ENCODE measurements at places on chromosomes 6 and 20.
A peak's percentile ranks its signal among the peaks of the same experiment; 100 is the strongest.

GRCh38 chr6:71855406-71855805 lies 30.9 kb upstream of the RIMS1 start:
- no peak for DNase-seq

GRCh38 chr20:32457479-32457986 lies 99.4 kb downstream of the ASXL1 start:
- DNase-seq = no peak

GRCh38 chr6:147559006-147559405 lies 50.5 kb downstream of the SAMD5 start:
- no peak for DNase-seq

DNA sequence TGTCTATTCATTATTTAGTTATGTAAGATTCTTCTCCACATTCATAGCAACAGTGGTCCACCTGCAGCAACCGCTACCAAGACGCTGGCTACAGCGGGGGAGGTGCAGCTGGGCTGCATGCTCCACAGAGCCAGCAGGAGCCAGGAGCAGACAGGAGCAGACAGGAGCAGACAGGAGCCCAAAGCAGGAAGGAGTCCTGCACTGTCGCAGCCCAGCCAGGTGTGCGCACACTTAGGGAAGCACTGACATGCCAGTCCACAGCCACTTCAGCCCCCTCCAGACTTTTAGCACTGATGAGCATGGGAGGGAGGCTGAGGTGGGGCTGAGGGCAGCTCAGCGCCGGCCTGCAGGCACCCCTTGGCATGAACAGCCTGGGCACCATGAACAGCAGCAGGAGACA lies 19.6 kb downstream of the KIF16B start:
- no peak for DNase-seq

GRCh38 chr20:63269724-63270123 lies 2.9 kb upstream of the ARFGAP1 start:
- no peak for DNase-seq

- no peak for DNase-seq
Observed at GRCh38 chr20:23103284-23104018, 17.3 kb upstream of the CD93 start.

GRCh38 chr6:134103006-134103405 lies 50.6 kb upstream of the SLC2A12 start:
- no peak for DNase-seq

GRCh38 chr6:121743691-121744090 lies 308.2 kb downstream of the GJA1 start:
- DNase-seq = no peak

GRCh38 chr6:23611776-23612381 lies 514.1 kb upstream of the NRSN1 start:
- no peak for DNase-seq

DNA sequence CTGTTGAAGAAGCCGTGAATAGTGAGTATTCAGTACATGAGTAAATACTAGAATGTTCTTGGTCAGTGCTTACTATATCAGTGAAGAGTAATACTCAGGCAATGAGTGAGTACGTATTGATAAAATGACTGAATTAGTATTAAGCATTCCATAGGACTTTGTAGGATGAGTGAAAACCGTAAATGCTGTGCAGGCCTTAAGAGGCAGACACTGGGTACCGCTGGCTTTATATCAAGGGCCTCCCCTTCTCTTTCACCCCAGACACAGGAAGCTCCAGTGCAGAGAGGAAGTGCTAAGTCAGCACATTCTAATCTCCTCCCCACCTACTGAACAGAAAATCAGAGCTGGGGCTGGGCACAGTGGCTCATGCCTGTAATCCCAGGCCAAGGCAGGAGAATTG lies 24.2 kb downstream of the POFUT1 start:
- DNase-seq = no peak

DNA sequence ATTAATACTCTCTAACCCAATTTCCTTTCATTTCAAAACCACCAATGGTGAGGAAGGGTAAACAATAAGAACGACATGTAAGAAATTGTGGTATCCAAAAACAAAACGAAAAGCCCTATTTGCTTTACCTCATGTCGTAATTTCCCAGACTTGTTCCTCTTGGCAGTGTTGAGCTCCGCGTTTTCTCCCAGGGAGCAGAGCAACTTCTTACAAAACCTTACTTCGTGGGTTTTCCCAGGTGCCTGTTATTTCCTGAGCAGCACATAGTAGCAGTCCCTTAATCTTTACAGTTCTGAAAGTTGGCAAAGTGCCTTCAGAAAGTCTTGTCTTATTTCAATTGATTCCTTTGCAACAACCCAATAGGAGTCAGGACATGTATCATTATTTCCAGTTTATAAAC lies 207.9 kb upstream of the MARCKS start:
- no peak for DNase-seq

GRCh38 chr6:165545806-165546205 lies 117.2 kb downstream of the PDE10A start:
- DNase-seq = no peak

DNA sequence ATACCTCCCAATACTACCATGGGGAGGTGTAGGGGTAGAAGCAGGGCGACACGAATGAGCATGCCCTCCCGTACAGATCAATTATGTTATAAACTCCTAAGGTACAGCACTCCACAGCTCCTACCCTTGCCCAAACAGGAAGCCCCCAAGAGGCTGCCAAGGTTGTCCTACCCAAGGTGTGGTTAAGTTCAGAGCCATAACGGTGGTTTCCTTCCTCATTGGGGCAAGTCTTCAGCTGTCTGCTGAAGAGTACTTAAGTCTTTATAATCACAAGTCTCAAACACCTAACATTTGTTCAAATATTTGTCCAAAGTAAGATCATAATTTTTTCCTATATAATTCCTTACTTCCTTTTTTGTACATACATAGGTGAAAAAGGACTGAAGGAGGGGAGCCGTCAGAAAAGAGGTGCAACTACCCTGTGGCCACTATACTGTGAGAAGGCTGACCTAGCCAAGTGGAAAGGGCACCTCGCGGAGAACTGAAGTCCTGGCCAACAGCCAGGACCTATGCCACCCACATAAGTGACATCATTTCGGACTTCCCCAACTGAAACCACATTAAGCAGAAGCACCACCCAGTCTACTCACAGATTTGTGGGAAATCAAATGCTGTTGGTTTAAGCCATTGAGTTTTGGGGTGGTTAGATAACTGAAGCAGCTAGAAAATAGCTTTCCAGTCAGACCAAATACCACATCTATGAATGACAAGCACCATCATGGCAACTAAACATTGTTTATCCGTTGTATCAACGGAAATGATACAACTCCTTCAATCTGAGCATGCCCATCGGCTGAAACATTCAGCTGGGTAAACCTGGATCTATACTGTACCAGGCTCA lies 2.9 kb upstream of the RAB22A start:
- no peak for DNase-seq

GRCh38 chr6:21476112-21476511 lies 117.4 kb upstream of the SOX4 start:
- no peak for DNase-seq

DNA sequence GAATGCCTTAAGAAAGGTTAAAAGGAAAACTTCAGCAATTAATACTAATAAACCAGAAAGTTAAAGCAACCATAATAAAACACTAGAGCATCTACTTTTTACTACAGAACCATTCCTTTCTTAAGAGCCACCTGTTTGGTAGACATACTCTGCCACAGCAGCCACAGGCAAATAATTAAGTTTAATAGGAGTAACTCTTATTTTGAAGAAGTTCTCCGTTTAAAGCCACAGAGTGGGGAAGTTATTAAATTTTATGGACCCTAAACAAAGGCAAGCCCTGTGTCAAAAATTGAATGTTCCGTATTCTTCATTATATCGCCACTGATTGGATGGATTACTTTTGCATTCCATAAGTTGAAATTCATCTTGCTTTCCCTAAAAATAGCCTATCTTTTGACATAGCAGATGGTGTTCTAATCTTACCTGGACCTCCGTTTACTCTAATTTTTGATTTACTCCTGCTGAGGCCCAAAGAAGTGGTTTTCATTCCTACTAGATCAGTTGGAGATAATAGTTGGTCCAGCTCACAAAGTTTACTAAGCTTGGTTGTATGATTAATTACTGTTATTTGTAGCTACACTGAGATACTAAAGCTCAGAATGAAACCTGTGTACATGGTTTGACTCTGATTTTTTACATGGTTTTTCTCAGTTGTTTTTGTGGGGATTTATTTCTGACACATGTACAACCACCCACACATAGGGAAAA lies 140.4 kb upstream of the SUPT3H start:
- no peak for DNase-seq

GRCh38 chr6:14540276-14540675 lies 422.7 kb downstream of the CD83 start:
- no peak for DNase-seq

DNA sequence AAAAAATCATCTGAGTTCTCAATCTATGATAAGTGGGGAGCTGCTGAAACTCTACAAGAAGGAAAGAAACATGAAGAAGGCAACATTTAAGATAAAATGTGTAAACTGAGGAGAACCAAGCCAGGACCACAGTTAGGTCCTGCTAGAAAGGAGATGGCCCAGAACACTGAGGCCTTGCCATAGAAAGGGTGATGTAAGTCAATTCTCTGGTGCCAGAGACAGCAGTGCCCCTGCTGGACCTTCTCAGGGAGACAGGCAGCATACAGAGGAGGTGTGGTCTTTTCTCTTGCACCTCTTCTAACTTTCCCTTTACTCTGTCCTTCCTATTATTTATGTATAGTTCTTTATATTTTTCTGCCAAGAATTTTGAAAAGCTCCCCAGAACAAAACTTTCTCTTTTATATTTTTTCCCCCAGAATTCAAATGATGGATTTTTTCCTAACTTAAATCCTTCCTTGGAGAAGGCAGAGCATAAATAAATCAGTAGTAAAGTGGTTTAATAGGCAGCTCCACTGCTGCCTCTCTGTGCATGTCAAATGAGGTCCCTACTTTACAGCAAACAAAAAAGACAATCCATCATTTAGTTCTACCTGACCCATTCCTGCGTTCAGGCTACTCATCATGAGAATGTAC lies 9.0 kb downstream of the UQCC2 start:
- DNase-seq = peak; percentile 80

DNA sequence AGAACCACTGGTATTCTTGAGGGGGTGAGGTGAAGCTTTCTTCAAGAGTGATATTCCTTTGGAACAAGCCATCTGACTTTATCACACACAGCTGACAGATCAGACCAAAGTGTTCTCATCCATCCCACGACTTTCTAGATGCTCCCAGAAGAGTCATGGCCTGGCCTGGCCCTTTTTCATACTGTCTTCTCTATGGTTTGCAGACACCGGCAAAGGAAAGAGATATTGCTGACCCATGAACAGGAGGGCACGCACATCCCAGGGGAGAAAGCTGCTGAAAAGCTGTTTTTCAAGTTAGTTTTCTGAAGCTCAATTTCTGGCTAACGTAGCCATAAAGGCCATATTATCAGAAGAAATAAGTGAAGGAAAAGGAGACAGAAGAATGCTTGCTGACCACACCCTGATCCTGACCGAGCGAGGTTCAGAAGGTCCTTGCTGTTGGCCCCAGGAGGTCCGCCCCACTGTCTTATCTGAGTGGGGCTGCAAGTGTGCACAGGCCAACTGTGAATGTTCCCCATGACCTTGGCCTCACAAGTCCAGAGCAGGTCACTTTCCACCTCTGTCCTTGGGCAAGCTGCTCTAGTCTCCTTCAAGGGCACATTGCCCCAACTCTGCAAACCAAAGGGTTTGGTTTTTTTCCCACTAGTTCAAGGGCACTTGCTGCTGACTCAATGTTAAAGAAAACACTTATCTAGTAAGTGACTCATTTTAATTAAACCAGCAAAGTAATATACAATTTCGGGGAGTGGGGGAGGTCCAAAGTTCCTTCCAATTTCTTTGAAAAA lies 2.0 kb downstream of the ACSS1 start:
- no peak for DNase-seq

GRCh38 chr6:16471910-16472297 lies 233.5 kb downstream of the GMPR start:
- no peak for DNase-seq

- DNase-seq = no peak
Observed at GRCh38 chr6:155645325-155645724, 189.7 kb upstream of the NOX3 start.

DNA sequence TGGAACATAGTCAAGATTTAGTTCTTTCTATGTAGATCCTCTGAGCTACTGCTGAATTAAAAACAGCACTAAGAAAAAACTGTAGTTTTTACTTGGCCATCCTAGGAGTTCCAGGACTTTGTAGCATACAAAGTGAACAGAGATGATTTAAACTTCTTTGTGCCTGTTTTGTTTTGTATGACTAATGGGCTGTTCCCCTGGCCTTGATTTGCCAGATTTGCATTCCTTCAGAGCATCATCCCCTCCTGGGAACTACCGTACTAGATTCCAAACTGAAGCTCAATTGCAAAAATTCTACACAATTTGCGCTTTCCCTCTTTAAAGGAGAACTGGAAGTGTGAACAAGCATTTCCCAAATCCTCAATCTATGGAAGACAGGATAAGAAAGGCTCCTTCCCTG lies 23.1 kb downstream of the ACOT13 start:
- no peak for DNase-seq

DNA sequence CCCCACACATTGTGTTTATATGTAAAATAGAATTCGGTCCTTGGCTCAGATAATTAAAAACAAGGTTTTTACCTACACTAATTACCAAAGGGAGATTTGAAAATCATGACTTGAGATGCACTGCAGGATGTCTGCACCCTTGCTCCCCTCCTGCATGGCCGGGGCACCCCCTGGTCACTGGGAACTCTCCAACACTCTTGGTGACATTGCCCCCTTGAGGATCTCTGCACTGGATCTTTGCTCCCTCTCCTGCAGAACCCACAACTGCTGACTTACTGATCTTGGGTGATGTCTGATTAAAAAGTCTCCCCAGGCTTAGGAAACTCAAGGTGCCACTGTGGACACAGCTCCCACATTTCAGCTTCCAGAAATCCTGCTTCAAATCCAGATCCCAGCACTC lies 17.1 kb upstream of the CSNK2A1 start:
- DNase-seq = no peak

DNA sequence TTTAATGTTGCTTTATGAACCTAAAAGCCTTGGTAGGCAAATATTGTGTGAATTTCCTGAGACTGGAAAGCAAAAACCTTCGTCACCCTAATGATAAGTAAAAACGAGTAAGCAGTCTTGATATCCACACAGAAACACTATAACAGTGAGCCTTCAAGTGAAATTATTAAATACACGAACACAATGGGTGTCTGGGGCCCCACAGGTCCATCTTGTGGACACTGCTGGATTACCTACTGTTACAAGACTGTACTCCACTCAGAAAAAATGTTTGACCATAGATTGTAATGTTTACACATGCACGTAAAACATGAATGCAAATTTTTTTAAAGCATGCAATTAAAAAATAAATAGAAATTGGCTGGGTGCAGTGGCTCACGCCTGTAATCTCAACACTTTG lies 466.9 kb downstream of the CD83 start:
- no peak for DNase-seq

Data from suprapubic skin (tissue), 4 donors.